ENCODE measurements at places on chromosomes 2 and 18. TPM values are rescaled to one million over a fixed set of nuclear protein-coding genes. Genes with fewer than 3 reads are reported as not detected.

The ABCB6 gene
- total RNA-seq = 12.5 TPM

The SKOR2 gene
- total RNA-seq = not detected

The IL1F10 gene
- not detected for total RNA-seq

The RFTN2 gene
- total RNA-seq = 8.1 TPM

The LRRC30 gene
- not detected for total RNA-seq

The RNF138 gene
- total RNA-seq = 16.3 TPM

The SP5 gene
- not detected for total RNA-seq

The GPAT2 gene
- total RNA-seq = not detected

The IL1R1 gene
- total RNA-seq = 6.9 TPM

DNA sequence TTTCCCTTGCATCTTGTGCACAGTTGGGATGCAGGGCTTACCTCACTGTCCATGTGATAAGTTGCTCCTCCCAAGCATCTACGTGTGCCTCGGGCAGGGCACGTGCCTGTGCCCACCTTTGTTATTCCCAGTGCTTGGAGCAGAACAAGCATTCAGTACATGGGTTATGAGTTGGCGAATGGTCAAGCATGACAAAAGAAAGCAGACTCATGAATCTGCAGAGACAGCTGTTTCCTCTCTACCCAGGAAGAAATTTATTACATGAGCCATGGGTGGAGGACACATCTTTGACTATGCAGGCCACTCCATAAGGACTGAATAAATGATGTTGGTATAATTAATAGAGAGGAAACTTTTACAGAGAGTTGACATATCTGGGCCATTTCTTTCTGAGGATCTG, 127.8 kb downstream of the TPGS2 start:
- H3K27me3 ChIP-seq = no peaks in the 10 kb centered on the region
- no peak for DNase-seq
- H3K4me1 ChIP-seq = peaks cover 15% of the 10 kb centered on the region
- H3K36me3 ChIP-seq = no peaks in the 10 kb centered on the region
- H3K4me3 ChIP-seq = no peak overlapping the region

DNA sequence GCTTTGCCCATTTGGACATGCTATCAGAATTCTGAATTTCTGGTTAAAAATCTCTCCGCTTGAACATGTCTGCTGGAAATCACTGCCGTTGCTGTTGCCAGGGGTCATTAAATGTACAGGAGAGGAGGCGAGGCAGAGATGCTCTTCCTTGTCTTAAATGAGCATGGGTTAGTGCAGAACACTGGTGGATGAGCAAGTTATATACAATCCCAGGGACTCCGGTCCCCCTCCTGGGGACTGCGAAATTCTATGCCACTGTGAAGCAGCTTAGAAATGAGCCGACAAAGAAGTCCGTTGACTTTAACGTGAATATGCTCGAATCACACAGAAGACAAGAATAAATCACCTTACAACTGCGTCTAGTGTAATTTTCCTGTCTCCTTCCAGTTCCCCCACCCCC, 95.1 kb upstream of the KLHL14 start:
- no peak overlapping the region for H3K27ac ChIP-seq
- DNase-seq = no peak
- H3K27me3 ChIP-seq = no peaks in the 10 kb centered on the region

DNA sequence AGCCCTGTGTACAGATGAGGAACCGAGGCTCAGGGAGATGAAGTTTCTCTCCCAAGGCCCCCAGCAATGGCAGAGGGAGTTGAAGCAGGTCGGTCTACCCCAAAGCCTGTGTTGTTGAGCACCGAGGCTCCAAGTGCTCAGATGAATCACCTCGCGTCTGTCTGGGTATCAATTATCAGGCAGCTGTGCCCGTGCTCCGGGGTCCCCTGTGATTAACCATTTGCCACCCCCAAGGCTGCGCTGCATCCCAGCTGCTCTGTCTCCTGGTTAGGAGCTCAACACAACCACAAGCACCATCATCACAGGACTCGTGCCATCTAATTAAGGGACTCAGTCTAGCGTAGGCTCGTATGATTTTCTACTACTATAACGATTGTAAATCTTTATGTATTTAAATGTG, 27.1 kb downstream of the LIPG start:
- H3K4me1 ChIP-seq = no peaks in the 10 kb centered on the region
- H3K4me3 ChIP-seq = no peak overlapping the region
- no peak for DNase-seq
- no peaks in the 10 kb centered on the region for H3K27me3 ChIP-seq
- H3K36me3 ChIP-seq = no peaks in the 10 kb centered on the region
- no peak overlapping the region for H3K27ac ChIP-seq

GRCh38 chr2:166700079-166700478, 188.2 kb upstream of the XIRP2 start:
- no peaks in the 10 kb centered on the region for H3K4me1 ChIP-seq
- no peak overlapping the region for H3K4me3 ChIP-seq
- no peaks in the 10 kb centered on the region for H3K36me3 ChIP-seq
- H3K27ac ChIP-seq = no peak overlapping the region
- DNase-seq = no peak

- peak overlapping the region; percentile 61 for H3K27ac ChIP-seq
- H3K4me1 ChIP-seq = peaks cover 13% of the 10 kb centered on the region
- no peaks in the 10 kb centered on the region for H3K27me3 ChIP-seq
- H3K4me3 ChIP-seq = no peak overlapping the region
- no peaks in the 10 kb centered on the region for H3K36me3 ChIP-seq
These were observed 59.8 kb upstream of the IL1R1 start for GRCh38 chr2:102082571-102083392.

DNA sequence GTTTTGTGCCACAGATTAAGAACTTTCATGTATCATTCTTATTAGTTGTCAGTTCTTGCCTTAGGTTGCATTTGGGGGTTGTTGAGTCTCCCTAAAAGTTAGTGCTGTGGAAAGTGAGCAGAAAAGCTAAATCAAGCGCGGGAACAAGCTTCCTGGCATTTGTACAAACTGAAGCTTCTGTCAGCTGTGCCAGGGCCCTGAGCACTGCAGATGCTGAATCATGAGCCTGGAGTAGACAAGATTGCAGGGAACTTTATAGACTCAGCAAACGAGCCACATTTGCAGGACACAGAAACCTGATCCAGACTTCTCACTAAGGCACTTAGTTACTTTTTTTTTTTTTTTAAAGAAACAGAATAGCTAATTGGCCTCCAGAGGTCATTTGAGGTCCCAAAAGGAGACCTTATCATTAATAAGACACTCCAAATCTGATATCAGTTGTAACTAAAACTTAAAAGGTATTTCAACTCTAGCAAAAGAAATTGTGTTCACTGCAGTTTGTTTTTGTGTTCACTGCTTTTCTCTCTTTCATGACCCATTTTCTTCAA, 88.7 kb downstream of the ADAM23 start:
- no peaks in the 10 kb centered on the region for H3K36me3 ChIP-seq
- DNase-seq = peak; percentile 3
- no peaks in the 10 kb centered on the region for H3K27me3 ChIP-seq
- H3K27ac ChIP-seq = no peak overlapping the region
- no peak overlapping the region for H3K4me3 ChIP-seq
- no peaks in the 10 kb centered on the region for H3K4me1 ChIP-seq

- H3K36me3 ChIP-seq = no peaks in the 10 kb centered on the region
- H3K27ac ChIP-seq = no peak overlapping the region
- peak; percentile 27 for DNase-seq
- H3K4me1 ChIP-seq = peaks cover 6% of the 10 kb centered on the region
These were observed 858 bp downstream of the KCNS3 start for GRCh38 chr2:17879137-17879912.

- H3K4me1 ChIP-seq = peaks cover 26% of the 10 kb centered on the region
- H3K36me3 ChIP-seq = peaks cover 2% of the 10 kb centered on the region
- no peak for DNase-seq
- H3K4me3 ChIP-seq = no peak overlapping the region
These were observed 3.6 kb downstream of the METTL21A start for GRCh38 chr2:207621501-207622039.

DNA sequence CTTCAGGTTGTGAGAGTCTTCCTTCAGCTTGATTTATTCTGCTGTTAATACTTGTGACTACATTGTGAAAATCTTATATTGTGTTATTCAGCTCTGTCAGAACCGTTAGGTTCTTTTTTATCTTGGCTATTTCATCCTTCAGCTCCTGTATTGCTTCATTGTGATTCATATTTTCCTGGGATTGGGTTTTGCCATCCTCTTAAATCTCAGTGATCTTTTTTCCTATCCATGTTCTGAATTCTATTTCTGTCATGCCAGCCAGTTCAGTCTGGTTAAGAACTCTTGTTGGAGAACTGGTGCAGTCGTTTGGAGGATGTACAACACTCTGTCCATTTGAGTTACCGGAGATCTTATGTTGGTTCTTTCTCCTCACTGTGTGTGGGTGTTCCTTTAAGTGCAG, 19.1 kb downstream of the MSTN start:
- no peaks in the 10 kb centered on the region for H3K36me3 ChIP-seq
- DNase-seq = no peak
- no peak overlapping the region for H3K27ac ChIP-seq
- H3K4me3 ChIP-seq = no peak overlapping the region
- H3K27me3 ChIP-seq = no peaks in the 10 kb centered on the region
- no peaks in the 10 kb centered on the region for H3K4me1 ChIP-seq

GRCh38 chr2:217941339-217941738, 61.5 kb downstream of the TNS1 start:
- no peaks in the 10 kb centered on the region for H3K27me3 ChIP-seq
- H3K4me1 ChIP-seq = peaks cover 70% of the 10 kb centered on the region
- peak overlapping the region; percentile 87 for H3K4me3 ChIP-seq
- H3K36me3 ChIP-seq = no peaks in the 10 kb centered on the region
- H3K27ac ChIP-seq = no peak overlapping the region

GRCh38 chr2:44358503-44358902, 2.8 kb downstream of the PREPL start:
- no peak overlapping the region for H3K27ac ChIP-seq
- H3K36me3 ChIP-seq = no peaks in the 10 kb centered on the region
- no peaks in the 10 kb centered on the region for H3K27me3 ChIP-seq
- H3K4me3 ChIP-seq = no peak overlapping the region
- peak; percentile 73 for DNase-seq
- peaks cover 12% of the 10 kb centered on the region for H3K4me1 ChIP-seq

DNA sequence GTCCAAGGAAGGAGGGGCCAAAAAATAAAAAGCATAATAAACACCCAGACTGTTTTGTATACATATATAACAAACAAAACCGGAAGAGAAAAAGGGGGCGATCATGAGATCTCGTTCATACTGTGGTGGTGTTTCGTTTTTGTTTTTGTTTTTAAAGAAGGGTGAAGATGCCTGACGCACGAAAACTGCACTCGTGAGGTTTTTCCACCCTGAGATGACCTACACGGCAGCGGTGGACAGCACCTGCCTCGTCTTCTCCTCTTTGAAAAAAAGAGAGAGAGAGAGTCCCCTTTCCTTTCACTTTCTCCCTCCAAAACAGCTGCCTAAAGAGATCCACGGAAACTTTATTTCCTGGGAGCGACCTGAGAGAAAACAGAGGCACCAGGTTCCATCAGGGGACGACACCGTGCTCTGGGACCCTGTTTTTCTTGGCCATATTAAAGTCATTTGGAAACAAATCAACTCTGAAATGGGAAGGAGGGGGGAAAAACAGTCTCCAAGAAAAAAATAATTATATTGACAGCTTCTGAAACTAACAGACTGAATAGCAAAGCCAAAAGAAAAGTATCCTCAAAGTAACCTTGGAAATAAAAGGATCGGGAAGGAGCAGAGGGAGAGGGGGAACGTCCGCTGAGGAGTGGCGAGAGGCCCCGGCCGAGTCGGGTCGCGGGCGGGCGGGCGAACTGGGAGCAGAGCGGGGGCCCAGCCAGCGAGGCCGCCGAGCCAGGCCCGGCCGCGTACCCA, 3.5 kb downstream of the POU3F3 start:
- peak overlapping the region; percentile 63 for H3K27ac ChIP-seq
- peak overlapping the region; percentile 61 for H3K4me3 ChIP-seq
- peaks cover 26% of the 10 kb centered on the region for H3K27me3 ChIP-seq
- no peak for DNase-seq
- peaks cover 10% of the 10 kb centered on the region for H3K4me1 ChIP-seq

DNA sequence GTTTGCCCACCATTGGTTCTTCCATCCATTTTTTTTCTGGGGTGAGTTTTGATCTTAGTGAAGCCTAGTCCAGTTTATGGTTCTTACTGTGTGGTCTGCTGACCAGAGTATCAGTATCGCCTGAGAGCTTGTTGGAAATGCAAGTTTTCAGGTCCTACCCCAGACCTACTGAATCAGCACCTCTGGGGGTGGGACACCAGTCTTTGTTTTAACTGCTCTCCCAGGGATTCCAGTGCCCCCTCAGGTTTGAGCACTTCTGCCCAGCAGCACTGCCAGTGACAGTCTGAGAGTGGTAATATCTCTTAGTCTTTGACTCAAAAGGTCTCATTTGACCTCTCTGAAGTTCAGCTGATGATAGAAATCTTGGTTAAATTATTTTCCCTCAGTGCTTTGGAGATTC, 269.3 kb downstream of the ALPK2 start:
- H3K27me3 ChIP-seq = no peaks in the 10 kb centered on the region
- no peak overlapping the region for H3K4me3 ChIP-seq

- no peak overlapping the region for H3K4me3 ChIP-seq
- DNase-seq = no peak
- no peak overlapping the region for H3K27ac ChIP-seq
These were observed 32.5 kb downstream of the WDR33 start for GRCh38 chr2:127778447-127778846.

GRCh38 chr2:183495589-183496267, 371.5 kb downstream of the NUP35 start:
- DNase-seq = no peak
- peaks cover 6% of the 10 kb centered on the region for H3K4me1 ChIP-seq
- no peak overlapping the region for H3K27ac ChIP-seq
- no peaks in the 10 kb centered on the region for H3K36me3 ChIP-seq
- H3K27me3 ChIP-seq = no peaks in the 10 kb centered on the region
- no peak overlapping the region for H3K4me3 ChIP-seq

DNA sequence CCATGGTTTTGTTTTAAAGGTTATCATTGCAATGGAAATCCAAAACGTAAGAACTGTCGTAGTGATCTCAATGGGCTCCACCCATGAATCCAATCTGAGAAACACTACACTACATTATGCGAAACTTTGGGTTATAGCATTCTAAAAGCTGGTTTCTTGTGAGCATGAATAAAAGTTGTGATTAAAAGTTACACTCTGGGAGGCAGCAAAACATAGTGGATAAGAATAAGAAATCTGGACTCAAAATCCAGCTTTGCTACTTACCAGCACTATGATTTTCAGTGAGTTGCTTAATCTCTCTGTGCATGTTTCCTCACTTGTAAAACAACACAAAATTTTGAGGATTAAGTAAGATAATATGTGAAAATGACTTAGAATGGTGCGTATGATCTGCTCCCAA, 25.7 kb upstream of the THOC1 start:
- H3K4me3 ChIP-seq = no peak overlapping the region
- H3K36me3 ChIP-seq = no peaks in the 10 kb centered on the region
- peaks cover 2% of the 10 kb centered on the region for H3K27me3 ChIP-seq
- no peak for DNase-seq

DNA sequence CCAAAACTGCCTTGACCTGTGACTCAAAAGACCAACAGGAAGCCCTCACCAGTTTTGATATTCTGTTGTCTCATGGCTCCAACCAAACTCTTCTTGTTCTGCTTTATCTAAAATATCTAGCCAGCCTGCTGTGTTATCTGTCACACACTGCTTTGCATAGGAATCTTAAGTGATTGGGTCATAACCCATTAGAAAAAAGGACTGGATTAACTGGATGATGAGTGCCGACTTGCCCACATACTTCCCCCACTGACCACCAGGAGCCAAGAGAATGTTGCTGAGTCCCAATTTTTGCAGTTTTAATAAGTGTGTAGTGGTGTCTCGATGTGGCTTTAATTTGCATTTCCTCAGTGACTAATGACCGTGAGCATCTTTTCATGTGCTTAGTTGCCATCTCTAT, 6.5 kb downstream of the MOGAT1 start:
- no peak for DNase-seq
- H3K27me3 ChIP-seq = peaks cover 6% of the 10 kb centered on the region
- no peaks in the 10 kb centered on the region for H3K4me1 ChIP-seq
